ENCODE measurements at places on chromosomes 7 and 10.
A peak's percentile ranks its signal among the peaks of the same experiment; 100 is the strongest.

DNA sequence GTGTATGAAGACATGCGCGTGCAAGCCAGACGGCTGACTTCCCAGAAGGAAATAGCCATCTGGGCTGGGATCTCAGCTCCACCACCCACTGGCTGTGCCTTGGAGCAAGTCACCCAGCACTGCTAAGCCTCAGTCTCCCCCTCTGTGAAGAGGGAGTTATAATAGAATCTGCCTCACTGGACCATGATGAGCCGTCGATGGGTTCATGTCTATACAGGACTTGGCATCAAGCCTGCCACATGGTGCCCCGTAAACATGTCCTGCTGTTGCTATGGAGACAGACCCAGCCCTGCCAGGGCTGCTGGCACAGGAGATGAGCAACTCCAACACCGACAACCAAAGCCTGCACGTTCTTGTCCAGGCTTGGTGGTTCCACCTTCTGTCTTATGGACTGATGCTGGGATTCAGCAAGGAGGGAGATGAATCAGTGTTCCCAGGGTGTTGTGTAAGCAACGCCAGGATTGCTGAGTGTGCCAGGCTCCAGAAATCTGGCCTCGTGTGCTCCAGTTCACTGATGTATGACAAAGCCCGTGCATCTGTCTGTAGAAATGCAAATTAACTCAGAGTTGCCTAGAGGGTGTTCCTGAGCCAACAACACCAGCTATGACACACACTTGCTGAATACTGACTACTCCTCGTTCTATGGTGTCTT is 5.6 kb downstream of the GPR15LG start:
- DNase-seq = no peak

- no peak for DNase-seq
Observed at GRCh38 chr7:1531979-1532455, 1.5 kb downstream of the MAFK start.

GRCh38 chr10:61733358-61733940 is 70.7 kb downstream of the CABCOCO1 start:
- DNase-seq = no peak

DNA sequence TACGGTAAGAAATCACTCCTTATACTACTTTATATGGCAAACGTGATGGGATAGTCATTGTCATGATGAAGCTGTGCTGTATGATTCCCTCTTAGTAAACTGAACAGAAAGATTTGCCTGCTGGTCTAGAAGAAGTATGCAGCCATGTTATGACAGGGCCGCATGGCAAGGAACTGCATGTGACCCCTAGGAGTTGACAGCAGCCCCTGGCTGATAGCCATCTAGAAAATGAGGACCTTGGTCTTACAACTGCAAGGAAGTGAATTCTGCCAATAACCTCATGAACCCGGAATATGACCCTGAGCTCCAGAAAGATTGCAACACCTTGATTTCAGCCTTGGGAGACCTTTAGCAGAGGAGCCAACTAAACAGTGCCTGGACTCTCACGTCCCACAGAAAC is 193.3 kb downstream of the SEMA3E start:
- no peak for DNase-seq

GRCh38 chr7:30521532-30521931 is 16.9 kb upstream of the GGCT start:
- no peak for DNase-seq

DNA sequence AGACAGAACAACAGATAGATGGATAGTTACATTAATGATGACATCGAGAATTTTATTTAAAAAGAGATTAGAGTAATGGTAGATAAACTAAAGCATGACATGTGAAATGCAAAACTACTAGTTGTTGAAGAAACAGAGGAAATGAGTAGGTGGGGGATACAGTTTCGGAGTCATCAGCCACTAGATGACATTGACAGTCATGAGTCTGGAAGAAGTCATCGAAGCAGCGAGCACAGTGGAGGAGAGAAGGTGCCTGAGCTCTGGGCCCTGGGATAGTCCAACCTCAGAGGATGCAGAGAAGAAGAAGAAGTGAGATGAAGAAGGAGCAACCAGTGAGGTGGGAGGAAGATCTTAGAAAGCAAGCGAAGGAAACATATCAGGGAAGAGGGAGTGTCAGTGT is 20.2 kb upstream of the SEC61A2 start:
- DNase-seq = no peak

GRCh38 chr10:115950320-115950719 is 322.7 kb downstream of the GFRA1 start:
- DNase-seq = no peak

GRCh38 chr10:12390733-12391132 is 41.4 kb downstream of the CAMK1D start:
- DNase-seq = no peak

DNA sequence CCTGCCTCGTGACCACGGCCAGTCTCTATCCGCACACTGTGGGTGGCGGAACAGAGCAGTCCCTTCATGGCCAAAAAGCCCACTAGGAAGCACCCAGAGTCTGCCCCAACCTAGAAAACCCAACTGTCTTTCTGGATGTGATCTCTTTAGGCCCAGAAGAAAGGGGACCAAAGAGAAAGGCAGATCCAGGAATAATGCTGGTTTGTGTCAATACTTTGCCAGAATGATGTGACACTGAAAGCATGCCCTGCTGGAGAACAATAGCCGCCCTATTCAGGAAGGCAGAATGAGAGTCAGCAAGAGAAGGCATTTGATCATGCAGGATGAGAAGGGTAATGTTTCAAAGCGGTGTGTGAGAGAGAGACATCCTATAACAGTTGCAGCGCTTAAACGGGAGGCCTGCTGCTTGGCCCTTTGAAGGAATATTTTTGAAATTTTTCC is 274.7 kb downstream of the USP6NL start:
- no peak for DNase-seq

DNA sequence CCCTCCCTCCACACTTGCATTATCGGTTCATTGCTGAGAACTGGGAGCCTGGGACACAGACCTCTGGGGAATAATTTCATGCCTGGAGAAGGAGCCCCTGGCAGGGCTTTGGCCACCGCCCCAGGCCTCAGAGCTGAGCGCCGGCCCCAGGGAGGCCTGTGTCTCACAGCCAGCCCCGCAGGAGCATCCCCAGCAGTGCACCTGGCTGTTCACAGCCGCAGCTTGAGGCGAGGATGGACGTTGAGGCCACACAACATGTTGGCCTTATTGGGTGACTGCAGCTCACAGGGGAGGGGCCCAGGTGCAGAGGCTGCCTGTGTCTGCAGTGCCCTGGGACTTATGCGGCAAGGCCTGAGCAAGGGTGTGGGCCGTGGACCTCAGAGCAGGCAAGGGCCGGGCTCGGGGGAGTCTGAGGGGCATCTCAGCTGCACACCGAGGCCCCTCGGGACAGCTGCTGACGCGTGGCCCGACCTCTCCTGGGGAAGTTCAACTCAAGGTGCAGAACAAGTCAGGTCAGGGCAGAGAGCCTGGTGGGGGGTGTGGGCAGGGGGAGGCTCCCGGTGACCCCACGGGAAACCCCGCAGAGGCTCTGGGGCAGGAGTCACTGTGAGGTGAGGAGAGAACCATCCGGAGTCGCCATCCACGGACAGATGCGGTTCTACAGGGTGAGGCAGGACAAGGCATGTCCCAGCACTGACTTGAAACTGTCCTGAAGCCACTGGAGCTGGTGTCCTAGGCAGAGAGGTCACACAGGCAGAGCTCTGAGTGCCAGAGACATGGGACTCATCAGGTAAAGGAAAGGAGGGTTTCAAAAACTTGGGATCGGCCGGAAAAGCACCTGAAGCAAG is 13.1 kb upstream of the UBE3C start:
- no peak for DNase-seq

GRCh38 chr10:132539894-132540293 is 2.3 kb downstream of the INPP5A start:
- DNase-seq = no peak

GRCh38 chr10:89278900-89279392 is 22.9 kb upstream of the IFIT2 start:
- no peak for DNase-seq

DNA sequence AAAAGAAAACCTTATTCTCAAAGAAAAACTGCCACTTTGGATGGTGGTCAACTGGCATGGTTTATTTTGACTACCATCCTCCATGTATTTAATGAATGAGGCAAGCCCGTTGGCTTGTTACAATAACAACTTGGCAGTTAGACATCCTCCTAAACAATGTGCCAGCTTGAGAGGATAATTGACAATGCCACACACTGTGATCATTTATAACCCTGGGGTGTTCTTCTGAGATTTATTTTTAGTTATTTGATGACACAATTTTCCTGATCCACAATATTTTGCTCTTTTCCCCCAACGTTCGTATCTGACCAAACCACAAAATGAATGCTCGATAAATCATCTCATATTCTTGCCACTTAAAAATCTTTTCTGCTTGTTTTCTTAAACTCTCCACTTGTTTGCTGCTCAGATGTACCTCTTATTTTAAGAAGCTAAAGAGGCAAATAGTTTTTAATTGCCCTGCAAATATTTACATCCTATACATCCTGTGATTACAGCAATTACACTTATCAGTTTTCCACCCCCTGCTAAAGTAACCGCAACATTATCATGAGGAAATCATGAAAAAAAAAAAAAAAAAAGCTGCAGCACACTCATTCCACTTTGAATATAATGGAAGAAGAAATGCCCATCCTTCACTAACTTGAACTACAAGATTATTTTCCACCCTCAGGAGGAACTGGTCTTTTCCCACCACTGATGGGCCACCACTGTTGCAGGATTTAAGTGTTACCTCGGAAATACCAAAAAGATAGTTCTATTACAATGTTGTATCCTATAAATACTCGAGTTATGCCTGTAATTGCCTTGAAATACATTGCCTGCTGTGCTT is 119.9 kb downstream of the MBL2 start:
- DNase-seq = no peak

DNA sequence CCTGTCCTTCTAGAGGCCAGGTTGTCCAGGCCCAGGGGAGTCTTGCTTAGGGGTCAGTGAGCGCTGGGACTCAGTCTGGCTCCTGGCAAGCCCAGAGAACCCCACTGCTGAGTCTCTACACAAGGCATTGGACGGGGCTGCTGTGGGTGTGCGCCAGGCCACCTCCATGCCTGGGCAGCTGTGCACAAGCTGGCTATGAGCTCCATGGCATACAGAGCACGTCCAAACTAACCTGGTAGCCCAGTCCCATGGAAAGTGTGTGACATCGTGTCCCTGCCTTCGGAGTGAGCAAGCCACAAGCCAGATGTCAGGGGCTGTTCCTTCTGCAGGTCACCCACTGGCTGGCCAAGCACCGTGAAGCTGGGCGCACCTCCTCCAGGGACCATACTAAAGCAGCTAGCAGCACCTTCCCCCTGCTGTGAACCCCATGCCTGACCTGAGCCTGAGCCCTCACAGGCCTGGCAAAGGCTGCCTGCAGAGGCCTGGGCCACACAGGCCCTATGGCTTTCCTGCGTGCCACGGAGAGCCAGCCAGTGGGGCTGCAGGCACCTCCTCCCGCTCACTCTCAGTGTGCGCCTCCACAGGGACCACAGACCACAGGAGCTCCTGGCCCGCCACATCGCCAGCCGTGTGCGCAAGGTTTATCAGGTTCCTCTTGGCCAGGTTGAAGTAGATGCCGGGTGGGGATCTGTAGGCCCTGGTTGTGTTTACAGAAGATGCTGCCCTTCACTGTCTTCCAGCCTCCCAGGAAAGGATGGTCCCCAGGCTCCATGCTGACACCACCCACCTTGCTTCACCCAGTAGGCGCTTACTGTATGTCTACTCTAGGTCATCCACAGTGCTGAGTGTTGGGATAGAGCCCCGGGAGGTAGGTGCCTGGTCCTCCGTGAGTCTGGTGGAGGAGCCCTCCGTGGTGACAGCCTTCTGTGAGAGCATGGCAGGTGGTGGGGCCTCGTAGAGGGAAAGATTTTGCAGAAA is 219.7 kb downstream of the EBF3 start:
- no peak for DNase-seq

DNA sequence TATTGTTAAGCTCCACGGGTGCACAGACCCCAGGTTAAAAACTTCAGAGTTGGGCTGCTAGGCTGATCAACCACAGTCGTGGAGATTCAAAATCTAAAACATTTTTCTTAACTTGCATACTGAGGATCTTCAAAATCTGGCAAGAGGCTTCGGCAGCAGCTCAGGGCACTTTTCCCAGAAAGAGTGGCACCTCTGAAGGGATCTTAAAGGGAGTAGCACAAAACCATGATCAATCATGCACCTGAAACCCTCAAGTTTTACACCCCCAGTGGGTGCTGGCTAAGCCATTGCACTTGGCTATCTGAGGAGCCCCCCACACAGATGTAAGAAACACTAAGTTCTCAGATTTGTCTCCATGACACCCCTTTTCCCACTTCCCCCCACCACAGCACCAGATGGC is 151.7 kb downstream of the CALN1 start:
- DNase-seq = no peak

DNA sequence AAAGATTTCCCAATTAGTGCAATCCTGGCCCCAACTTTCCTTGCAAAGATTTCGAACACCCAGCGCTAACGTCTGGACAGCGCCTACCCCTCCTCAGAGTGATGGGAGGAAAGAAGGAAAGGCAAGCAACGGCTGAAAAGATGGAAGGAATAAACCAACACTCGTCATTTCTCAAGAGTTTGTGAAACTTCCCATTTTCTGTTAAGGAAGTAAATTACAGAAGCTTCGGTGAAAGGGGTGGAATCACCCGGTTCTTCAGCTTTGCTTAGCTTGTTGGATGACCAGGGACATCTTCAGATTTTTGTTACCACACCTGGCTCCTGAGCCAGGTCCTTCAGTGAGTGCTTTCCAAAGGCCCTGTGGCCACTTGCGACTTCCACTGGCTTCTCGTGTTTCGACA is 313.1 kb downstream of the SKIDA1 start:
- DNase-seq = peak; percentile 72

- no peak for DNase-seq
Observed at GRCh38 chr7:83429493-83429892, 219.4 kb downstream of the SEMA3E start.

DNA sequence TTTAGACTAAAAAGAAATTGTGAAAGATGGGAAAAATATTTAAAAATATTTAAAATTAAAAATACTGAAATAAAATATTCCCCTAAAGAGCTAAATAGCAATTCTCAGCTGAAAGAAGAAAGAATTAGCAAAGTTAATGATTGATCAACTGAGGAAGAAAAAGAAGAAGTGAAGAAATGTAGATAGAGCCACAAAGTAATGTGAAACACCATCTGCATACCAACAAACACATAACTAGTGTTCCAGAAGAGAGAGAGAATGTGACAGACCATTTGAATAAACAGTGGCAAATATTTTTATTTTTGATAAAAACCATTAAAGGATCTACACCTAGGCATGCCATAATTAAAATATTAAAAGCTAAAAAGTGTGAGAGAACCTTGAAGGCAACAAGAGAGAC is 784.5 kb upstream of the ZWINT start:
- DNase-seq = no peak

Measured in HL-60 (cell line).